Vagina (tissue), 2 donors: ENCODE measurements at places on chromosomes 11 and 22. TPM values are rescaled to one million over a fixed set of nuclear protein-coding genes. Genes with fewer than 3 reads are reported as not detected.

Gene NEAT1
- total RNA-seq: 857 TPM

DNA sequence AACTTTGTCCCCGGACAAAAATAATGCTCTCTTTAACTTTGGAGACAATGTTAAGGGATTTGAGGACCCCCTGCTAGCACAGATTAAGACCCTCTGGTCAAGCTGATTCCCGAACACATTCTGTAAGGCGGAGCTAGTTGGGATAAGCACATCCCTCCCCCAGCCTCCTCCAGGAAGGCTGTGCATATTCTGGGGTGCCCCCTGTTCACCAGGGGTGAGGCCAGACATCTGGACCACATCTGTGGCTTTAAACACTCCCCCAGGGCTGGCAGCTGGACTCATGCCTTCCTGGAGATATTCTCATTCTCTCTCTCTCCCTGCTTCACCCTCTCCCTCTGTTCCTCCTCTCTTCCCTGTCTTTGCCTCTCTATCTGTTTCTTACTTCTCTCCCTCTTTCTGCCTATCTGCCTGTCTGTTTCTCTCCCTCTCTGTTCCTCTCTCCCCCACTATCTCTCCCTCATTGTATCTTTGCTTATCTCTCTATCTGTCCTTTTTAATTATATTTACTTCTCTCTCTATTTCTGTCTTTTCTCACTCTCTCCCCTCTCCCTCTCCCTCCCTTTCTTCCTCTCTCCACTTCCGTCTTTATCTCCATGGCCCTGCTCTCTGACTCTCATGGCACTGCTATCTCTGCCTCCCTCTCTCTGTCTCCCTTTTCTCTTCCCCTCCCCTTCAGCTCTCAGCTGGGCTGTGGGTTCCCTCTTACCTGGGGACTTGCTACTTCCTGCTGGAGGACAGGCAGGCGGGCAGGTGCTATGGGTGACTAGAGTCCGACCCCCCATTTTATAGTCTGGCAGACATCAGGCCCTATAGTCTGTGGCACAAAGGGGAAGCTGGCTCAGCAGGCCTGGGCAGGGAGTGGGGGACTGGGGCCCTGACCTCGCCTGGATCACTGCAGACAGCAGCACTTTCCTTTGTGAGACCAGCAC lies at the start of gene CRYBB1:
CRYBB1 (minus strand) TSS at position 757 of the 929 bp plus-strand sequence. CDS start 1,708 bp downstream, outside the sequence.
- no peak for DNase-seq

GRCh38 chr11:118314988-118315411 lies 10.5 kb downstream of the CD3E start:
- DNase-seq: no peak

Gene ALX4
- total RNA-seq: not detected

DNA sequence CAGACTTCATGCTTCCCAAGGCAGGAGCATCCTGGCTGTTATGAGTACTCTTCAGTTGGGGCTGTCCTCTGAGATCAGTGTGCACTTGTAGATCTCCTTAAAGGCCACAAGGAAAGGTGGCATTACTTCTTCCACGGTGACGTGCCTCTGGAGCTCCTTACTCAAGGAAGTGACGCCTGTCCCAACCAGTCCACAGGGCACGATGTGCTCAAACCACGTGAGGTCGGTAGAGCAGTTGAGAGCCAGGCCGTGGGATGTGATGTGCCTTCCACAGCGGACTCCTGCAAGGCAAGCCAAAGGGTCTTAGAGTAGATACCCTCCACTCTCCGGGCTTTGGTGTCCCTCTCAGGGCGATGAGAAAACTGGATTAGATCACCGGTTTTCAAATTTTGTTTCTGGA lies 1.4 kb downstream of the LIPT2 start:
- DNase-seq: no peak
